Activated CD4-positive, alpha-beta T cell treated with anti-CD3 and anti-CD28 coated beads, Interleukin-10, Interleukin-2, amounts not matched to agents 100 ng/mL and 50 ng/mL, durations not matched to agents 16 hours and 8 hours (primary cell): ENCODE measurements at places on chromosomes 2 and 18.
A peak's percentile ranks its signal among the peaks of the same experiment; 100 is the strongest.

DNA sequence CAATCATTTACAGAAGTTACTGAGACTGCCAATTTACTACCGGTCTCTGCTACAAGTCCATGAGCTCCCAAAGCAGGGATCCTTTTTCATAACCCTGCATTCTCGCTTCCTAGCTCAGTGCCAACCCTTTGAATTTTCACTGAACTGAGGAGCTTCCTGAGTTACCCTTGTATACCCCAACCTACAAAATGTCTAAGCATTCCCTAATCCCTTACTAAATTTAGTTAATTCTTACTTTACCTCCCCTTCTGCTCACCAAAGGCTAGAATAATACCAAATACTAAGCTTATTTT lies 9.6 kb downstream of the MAT2A start:
- DNase-seq, result no peak

DNA sequence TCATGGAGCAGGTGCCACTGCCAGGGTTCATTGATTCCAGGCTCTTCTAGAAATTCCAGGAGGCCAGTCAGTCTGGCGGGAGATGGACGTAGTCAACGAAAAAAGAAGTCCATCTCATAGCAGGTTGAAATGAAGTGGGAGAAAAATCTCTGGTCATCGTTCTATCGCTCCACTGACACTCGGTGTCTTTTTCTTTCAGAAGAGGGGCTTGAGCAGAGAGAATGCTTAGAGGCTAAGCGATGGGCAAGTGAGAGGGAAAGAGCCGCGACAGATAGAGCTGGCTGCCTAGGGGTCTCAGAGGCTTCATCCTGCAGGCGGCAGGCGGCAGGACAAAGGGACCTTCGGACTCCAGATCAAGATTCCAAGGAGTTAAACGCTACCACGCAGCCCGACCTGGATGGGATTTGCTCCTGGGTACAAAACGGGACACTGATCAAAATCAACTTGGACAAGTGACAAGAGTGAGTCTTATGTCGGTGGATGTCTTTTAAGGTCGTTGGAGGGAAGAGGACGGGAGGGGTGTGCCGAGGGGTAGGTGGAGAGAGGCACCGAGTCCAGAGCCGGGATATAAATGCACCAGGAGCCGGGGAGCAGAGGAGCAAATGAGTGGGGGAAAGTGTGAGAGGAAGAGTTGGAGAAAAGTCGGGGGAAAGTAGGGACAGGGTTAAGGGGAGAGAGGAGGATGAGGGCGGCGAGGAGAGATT lies 677 bp upstream of the TMEM178A start:
- no peak for DNase-seq

GRCh38 chr2:205781244-205781931 lies 99.1 kb downstream of the NRP2 start:
- no peak for DNase-seq

- no peak for DNase-seq
These were observed 156.5 kb downstream of the NDUFA10 start for GRCh38 chr2:239868556-239869181.

- DNase-seq, result no peak
These were observed 130.6 kb upstream of the CDH19 start for GRCh38 chr18:66734451-66734850.

- DNase-seq, result peak; percentile 25
These were observed at the start of gene EMILIN2 for GRCh38 chr18:2846636-2847316. EMILIN2 (plus strand) TSS chr18:2847006; CDS start chr18:2847189, 183 bp downstream.

DNA sequence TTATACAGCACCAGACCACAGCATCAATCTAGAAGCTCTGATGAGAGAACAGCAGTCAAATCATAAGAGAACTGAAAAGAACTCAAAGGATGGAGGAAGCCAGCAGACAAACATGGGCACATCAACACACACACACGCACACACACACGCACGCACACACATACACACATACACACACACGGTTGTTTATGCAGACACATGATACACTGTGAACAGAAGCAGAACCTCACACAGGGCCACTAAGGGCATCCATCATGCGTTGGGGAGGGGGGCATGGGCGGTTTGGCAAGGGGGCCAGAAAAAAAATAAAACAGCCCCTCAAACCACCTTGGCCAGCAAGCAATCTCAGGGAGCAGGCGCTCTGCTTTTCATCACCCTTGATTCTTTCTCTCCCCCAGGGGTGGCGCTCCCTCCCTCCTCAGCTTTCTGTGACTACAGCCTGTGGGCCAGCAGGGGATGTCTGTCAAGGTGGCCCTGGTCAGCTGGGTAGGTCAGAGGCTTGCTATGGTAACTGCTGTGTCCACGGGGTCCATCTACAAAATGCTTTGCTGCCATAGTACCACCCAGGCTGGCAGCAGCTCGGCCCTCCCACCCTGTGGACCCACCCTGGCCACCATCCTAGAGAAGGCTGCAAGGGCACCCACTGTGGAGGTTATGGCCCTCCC lies 318.0 kb downstream of the CELF4 start:
- DNase-seq, result no peak

GRCh38 chr2:216081012-216081411 lies 597 bp downstream of the PECR start:
- no peak for DNase-seq

DNA sequence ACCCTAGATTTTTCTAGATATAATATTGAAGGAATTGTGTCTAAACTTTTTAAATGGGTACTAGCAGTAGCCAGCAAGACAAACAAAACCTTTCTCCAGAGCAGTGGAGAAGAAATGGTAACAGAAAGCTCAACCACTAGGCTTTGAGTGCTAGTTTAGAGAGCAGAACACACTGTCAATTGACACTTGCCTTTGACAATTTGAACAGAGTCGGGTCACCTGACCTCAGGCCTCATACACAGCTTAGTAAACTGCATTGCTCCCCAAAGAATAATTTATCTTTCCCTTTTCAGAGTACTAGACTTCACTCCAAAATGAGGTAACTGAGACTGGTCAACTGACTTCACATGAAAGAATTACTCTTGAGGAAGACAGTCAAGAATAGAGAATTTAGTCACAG lies 48.6 kb downstream of the FIGN start:
- no peak for DNase-seq

GRCh38 chr2:234611209-234611608 lies 114.3 kb upstream of the ARL4C start:
- peak; percentile 7 for DNase-seq

DNA sequence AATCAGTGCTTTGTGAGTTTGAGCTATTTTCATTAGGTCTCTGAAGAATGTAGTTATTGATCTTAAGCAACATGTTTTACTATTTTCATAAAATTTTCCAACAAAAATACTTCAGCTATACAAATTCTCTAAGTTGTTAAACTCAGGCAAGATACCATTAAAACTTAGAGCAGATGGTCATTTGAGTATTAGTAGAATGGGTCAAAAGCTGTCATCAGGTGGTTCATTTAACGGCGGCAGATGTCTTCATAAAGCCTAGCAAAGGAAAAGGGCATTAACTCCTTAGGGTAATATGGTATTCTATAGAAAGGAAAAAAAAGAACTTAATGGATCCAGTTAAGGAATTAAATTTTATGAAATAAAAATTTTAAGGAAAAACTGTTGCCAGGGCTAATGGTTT lies 19.2 kb downstream of the MIB1 start:
- no peak for DNase-seq

- no peak for DNase-seq
These were observed 2.8 kb downstream of the RAB12 start for GRCh38 chr18:8611916-8612576.

- peak; percentile 86 for DNase-seq
These were observed 48.0 kb downstream of the BCL2L11 start for GRCh38 chr2:111168528-111169239.

DNA sequence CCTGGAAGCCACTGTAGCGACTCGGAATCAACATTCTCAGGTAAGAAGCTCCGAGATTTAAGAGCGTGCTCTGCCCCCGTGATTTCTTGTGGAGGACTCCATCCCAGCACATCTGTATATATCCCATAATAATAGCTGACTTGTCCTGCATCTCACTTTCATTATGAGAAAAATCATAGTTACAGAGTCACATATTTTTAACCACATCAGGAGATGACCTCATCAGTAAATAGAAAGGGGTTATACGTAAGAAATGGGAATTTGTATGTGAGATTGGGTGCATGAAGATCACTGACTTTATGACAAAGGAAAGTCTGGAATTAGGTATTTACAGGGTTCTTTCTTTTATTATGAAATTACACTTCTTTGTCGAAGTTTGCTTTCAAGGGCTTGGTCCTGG lies 16.4 kb upstream of the TMEM18 start:
- DNase-seq, result no peak

DNA sequence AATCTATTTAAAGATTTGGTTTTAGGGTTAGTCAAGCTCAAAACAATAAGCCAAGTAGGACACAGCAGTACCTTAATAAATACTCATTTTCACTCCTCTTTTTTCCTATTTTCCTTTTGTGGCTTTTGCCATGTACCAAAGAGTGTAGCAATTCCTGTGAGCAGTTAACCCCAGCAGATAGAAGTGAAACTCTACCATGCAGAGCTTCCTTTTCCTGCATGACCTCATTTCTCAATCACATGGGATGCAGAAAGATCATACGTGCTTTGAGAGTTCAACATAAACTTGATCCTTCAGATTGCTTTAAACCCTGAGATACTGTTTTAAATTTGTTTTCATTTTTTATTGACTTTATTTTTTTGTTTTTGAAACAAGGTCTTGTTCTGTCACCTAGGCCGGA lies 99.1 kb upstream of the ARHGAP15 start:
- DNase-seq, result peak; percentile 34

DNA sequence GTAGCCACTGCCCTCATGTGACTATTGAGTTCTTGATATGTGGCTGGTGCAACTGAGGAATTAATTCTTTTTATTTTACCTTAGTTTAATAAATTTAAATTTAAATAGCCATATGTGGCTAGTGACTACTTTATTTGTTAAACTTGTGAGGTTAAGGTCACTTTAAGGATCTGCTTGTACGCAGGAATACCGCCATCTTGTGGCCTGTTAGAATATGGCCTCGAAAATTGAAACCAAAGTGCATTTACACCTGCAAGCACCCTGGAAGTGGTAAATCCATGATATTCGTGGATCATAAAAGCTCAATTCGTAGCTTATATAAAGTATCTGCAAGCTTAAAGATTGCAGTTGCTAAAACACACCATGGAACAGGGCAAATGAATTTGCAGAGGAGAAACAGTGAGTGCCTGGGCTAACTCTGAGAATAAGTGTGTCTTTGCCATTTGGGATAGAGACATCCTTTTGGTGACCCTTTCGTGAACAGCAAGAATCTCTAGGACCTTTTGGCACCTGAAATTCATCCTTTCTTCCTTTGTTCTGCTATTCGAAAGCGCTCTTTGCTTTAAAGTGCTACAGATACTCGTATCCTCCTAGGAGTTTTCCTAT lies 59.9 kb upstream of the REG3A start:
- DNase-seq, result peak; percentile 48

DNA sequence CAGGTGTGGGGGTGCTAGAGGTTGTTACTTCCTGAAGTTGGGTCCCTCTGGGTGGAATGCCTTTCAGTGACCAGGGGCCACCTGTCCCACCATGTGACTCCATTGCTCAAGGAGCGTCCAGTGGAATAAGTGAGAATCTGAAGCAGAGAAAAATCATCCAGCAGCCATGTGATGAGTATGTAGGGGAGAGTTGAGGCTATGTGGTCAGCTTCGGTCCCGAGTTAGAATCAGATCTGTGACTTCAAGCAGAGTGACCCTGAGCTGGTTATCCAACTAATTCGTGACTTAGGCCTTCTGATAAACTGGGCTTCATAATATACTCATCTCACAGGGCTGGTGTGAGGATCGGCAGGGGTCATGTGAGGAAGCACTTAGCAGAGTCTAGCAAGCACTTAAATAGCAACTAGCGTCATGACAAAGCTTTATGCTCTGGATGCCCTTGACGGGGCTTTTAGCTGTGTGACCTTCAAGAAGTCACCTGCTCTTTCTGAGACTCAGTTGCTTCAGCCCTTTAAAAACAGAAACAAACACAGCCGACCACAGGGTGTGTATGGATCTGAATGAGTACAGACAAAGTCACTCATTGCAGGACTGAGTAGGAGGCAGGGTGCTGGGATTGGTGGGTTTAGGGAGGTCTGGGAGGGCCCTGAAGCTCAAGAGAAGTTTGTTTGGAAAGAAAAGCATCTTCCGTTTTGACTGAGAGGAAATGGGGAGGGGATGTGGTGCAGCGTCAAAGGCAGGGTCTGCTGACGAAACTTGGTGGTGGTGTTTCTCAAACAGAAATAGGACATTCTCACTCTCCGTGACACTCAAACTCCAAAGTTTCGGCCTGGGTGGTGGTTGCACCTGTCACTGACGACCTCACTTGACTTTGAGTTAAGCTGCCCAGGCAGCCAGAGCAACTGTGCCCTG lies 264.0 kb upstream of the CXCR4 start:
- peak; percentile 97 for DNase-seq

DNA sequence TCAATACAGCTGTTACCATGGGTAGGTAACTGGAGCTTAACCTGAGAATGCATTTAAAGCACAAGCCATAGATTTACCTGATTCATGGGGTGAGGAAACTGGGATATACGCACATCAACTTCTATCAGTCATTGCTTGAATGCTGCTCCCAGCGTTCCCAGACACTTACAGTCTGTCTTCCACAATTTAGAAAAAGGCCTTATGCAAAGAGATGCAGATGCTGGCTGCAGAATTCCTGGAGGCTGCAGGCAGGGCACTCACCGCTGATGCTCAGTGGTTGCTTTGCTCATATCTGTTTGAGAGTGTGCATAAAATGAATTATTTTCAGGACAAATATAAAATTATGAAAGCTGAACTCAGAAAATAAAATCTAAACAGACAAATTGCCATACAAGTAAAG lies 950.7 kb upstream of the PIK3C3 start:
- DNase-seq, result no peak

GRCh38 chr2:201966691-201967438 lies 66.8 kb upstream of the FZD7 start:
- DNase-seq, result no peak

DNA sequence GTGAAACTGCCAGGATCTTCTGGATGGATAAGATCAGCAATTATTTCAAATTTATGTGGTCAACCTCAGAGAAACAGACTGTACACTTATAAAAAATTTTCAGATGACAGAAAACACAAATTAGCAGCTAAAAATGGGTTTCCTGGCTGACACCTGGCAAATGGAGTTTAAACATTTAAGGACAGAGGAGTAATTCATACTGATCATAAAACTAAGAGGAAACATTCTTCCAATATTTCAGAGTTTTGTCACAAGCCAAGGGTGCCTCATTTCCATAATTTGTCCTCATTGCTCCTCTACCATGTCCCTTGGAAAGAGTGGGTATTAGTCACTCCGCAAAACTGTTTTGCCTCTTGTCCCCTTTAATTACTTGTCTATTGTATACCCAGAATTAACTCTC lies 70.2 kb downstream of the TMEFF2 start:
- DNase-seq, result no peak

DNA sequence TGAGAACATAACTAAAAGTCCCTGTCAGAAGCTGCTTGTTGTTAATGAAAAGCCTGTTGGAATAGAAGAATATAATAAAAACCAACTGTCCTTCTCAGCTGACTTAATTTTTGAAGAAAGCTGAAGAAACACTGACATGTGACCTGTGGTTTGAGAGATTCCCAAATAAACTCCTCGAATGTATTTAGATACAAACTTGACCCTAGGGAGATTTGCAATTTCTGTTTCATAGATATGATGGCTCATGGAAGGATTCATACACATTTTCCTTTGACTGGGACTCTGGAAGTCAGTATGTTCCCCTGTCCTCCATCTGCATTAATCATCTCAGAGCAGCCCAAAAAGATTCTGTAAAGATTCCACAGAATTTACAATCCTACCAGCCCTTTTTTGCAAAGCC lies 195.1 kb downstream of the TMEM247 start:
- no peak for DNase-seq

- no peak for DNase-seq
These were observed 910.8 kb upstream of the CDH2 start for GRCh38 chr18:29087616-29088246.

- DNase-seq, result no peak
These were observed 309.2 kb downstream of the AGAP1 start for GRCh38 chr2:235803028-235803427.
